Amygdala (tissue), 56 donors: ENCODE measurements at places on chromosomes 6 and 20.
A peak's percentile ranks its signal among the peaks of the same experiment; 100 is the strongest.

- DNase-seq = no peak
Measured at GRCh38 chr6:113765909-113766308, 91.2 kb upstream of the MARCKS start.

GRCh38 chr6:36886950-36887618, 1.3 kb downstream of the C6orf89 start:
- DNase-seq = no peak

GRCh38 chr20:2195614-2196013, 94.0 kb downstream of the STK35 start:
- no peak for DNase-seq

DNA sequence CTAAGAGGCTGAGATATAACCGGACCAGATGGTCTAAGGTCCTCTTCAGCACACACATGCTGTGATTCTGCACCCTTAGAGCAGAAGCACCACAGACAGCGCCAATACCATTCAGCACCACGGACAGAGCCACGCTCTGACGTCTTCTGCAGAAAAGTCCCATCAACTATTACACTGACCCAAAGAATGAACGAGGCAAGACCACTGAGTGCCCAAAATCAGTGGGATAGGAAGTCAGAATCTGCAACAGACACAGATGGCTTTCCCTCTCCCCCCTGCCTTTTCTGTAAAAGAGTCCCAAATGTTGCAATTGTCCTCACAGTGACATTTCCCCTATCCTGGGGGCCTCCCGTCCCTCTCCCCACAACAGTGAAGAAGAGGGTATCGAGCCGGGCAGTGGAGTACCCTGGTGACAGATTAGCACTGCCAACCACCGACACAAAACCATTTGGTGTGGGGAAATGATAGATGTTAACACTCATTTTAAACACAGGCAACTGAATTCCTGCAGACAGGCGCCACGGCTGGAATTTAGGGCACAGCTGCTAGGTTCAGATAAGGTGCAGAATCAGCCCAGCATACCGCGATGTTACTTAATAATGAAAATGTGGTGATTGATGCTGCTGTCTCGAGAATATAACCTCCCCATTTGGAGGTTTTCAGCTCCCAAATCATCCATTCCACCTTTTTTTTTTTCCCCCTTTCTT, 66.6 kb upstream of the CTNNBL1 start:
- DNase-seq = no peak

DNA sequence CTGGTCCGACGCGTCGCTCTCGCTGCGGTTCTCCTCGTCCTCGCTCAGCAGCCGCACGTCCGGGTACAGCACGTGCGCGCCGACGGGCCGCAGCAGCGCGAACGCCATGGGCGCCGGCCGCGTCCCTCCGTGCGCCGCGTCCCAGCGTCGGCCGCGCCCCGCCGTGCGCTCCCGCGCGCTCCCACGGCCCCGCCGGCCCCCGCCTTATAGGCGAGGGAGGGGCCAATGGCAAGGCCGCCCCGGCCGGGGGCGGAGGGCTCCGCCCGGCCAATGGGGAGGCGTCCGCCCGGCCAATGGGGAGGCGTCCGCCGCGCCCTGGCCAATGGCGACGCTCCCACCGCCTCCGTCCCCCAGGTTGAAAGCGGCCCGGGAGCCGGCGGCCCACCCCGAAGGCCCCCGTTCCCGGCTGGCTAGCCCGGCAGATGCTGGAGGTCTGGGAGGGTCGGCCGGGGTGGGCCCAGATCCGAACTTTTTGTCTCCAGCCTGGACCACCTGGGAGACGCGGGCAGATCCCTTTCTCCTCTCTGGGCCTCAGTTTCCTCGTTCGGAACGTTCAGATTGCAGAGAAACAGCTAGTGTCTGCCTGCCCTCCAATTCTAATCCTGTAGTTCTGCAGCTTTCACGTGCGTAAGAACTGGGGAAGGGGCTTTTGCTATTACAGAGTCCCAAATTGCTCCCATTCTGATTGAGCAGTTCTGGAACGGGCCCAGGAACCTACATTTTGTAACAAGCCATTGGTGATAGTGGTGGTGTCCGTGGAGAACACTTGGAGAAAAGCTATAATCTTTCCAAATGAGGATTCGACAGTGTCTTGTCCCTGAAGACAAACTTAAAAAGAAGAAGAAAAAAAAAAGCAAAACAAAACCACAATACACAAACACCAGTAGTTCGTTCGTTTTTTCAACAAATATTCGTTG, at the start of gene TCF15:
Gene TCF15, minus strand, starts transcription at position 180 of the 917 bp plus-strand sequence. Its CDS starts 72 bp downstream, at position 108.
- no peak for DNase-seq

DNA sequence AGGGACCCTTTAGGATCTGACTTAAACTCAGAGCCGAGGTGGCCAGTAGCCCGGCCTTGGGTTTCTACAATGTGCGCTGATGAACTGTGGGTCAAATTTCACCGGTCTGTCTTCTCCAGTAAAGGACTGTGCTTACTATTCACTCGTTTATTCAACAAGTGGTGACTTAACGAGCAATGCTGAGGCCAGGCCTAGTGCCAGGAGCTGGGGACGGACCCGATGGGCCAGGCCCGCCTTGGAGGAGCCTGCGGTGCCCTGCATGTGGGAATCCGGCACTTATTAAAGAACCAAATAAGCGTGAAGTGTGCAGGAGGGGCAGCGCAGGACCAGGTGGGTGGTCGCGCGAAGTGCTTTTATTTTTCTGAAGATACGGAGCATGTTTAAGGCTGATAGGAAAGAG, 24.0 kb downstream of the CTCFL start:
- DNase-seq = no peak

DNA sequence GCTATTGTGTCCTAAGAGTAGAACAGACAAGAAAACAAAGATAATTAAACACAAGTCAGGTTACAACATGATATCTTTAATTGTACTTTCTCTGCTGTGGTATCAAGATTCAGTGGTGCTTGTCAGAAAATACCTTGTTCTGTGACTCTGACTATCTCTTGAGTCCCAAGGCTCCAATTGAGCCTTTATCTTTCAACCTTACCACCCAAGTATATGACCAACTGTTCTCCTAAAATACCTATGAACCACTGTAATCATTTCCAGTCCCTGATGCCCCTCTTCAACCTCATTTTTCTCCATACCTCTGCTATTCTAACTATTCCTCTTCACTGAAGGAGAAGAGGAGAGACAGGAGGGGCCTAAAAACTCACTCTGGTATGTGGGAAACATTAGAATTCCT, 66.9 kb upstream of the TPD52L1 start:
- no peak for DNase-seq

- DNase-seq = no peak
Measured at GRCh38 chr20:34808583-34808982, 16.9 kb downstream of the NCOA6 start.

- DNase-seq = no peak
Measured at GRCh38 chr6:33008944-33009861, at the start of gene HLA-DOA. Gene HLA-DOA (minus strand): TSS chr6:33009591.

DNA sequence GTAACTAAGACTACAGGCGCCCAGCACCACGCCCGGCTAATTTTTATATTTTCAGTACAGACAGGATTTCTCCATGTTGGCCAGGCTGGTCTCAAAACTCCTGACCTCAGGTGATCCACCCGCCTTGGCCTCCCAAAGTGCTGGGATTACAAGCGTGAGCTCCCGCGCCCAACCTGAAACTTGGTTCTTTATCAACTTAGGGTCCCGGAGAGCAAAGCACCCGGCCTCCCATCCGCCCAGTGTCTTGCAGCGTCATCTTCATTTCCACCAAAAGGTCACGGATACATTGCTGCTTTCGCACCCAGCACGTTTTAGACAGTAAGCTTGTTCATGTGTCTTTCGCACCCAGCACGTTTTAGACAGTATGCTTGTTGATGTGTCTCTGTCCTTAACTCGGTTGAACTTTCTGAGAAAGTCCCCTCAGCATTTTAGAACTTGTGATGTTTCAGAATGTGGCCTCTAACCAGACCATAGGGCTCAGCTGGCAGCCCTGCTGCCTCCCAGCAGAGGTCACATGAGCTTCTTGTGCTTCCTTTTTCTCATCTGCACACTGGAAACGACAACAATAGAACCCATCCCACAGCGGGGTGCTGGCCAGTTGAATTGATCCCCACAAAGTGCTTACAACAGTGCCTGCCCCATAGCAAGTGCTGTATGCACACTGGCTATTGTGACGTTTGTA, 48.8 kb downstream of the PRR18 start:
- no peak for DNase-seq

DNA sequence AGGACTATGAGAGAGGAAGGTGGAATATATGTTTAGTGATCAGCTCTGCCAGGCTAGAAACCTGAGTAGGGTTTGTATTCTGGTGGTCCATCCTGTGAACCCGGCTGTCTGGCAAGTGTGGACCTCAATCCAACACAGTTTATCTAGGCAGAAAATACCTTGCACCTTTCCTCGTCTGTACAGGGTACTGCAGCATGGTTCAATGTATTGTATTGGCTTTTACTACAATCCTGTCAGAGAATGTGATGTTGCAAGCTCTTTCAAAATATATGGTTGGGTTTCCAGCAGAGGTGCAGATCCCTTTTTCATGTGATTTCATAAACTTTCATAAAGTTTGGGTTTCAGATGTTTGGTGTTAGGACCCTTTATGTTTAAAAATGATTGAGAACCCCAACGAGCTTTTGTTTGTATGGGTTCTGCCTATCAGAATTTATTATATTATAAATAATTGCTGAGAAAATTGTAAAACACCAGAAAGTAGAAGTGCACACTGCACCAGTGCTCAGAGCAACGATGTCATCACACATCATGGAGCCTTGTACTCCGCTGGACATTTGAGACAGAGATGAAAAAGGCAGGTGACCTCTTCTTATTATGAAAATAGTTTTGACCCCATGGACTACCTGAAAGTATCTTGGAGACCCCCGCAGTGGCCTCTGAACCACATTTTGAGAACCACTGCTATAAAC, 106.6 kb downstream of the RTN4IP1 start:
- no peak for DNase-seq

DNA sequence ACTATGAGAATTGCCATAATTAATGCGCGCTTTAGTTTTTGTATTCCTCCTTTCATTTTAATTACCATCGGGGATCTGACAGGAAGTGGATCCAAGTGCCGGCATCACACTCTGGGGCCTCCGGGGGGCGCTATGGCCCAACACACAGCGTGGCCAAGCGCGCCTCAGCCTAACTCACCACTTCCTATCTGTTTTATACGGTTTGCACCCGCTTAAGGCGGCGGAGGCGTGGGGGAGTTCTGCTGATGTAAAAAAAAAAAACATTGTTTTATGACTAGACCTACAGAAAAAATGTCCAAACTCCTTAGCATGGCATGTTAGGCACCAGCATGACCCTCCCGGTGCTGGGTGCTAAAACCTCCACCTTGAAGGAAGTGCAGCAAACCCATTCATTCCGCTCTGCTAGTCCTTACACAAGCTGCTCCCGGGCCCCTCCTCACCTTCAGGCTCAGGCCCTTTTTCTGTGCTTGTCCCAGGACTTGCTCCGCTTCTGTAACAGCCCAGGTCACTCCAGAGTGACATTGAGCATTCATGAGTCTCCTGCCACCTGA, 4.5 kb upstream of the EBF4 start:
- no peak for DNase-seq

GRCh38 chr6:37620519-37620918, 77.2 kb downstream of the MDGA1 start:
- DNase-seq = no peak

- no peak for DNase-seq
Measured at GRCh38 chr6:36038120-36038876, 10.7 kb downstream of the MAPK14 start.

GRCh38 chr20:1341561-1342265, 12.8 kb upstream of the SDCBP2 start:
- no peak for DNase-seq

GRCh38 chr20:22977047-22977785, 57.9 kb upstream of the SSTR4 start:
- DNase-seq = no peak

- no peak for DNase-seq
Measured at GRCh38 chr20:50704514-50704913, 13.2 kb upstream of the RIPOR3 start.

GRCh38 chr6:130761286-130761685, 65.9 kb upstream of the SMLR1 start:
- no peak for DNase-seq

- peak; percentile 44 for DNase-seq
Measured at GRCh38 chr6:53956068-53956711, 155.1 kb upstream of the MLIP start.

DNA sequence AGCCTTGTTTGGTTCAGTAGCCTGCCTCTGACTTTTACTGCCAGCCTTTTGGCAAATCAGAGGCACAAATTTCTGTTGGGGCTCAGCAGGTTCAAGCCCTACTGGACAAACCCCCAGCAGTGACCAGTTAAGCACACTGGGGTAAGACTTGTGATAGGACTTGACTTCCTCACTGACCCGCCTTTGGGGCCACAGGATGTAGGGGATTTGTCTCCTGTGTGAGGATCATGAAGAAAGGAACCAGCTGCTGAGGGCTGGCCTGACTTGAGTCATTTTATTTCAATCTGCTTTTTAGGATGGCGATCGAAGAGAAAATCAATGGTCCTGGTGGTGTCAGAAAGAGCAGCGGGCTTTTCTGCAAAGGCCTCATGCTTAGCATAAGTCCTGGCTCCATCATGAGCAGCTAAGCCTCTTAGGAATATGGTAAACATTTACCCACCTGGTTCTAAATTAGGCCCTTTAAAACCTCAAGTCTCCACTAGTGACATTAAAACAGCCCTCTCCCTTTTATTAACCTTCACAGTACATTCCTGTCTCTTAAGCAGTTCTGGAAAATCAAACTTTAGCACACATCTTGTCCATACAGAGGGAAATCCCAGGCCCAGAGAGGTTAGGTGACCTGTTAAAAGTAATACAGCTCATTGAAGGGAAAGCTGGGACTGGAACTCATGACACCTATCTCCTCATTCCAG, 16.6 kb downstream of the CHMP4B start:
- DNase-seq = no peak

DNA sequence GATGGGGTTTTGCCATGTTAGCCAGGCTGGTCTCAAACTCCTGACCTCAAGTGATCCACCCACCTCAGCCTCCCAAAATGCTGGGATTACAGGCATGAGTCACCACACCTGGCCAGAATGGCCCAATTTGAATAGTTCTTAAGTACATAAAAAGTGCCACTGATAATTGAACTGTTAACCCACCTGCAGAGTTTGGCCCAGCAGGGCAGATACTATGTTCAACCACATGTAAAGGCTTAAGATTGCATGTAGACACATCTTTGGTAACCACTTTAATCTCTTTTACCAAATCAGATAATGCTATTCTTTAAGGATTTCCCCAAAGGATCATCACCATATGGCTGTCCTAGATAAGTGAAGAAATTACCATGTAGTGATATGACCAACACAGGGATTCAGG, 21.3 kb upstream of the SGK1 start:
- DNase-seq = no peak
